A549 treated with CORT108297 at 1 μM for 4 hours (cell line): ENCODE measurements at places on chromosomes 5 and 9. TPM values are rescaled to one million over a fixed set of nuclear protein-coding genes. Genes with fewer than 3 reads are reported as not detected.

TMEFF1 gene
- 0.68 to 1.8 TPM (median 1.2 TPM) in 5 replicates for total RNA-seq

NR2F1 gene
- 3.8 to 5.7 TPM (median 4.7 TPM) in 5 replicates for total RNA-seq

MEGF9 gene
- total RNA-seq = 19.9 to 27.6 TPM (median 24.7 TPM) in 5 replicates

MLANA gene
- total RNA-seq = not detected in 5 replicates

SLC36A3 gene
- not detected in 5 replicates for total RNA-seq

PCDHGA10 gene
- 0.01 to 0.02 TPM (median 0.02 TPM) in 3 of 5 replicates, not detected in the others for total RNA-seq

SHOC1 gene
- total RNA-seq = not detected in 5 replicates

OBP2B gene
- not detected in 5 replicates for total RNA-seq

DRD1 gene
- 0.28 to 0.96 TPM (median 0.47 TPM) in 5 replicates for total RNA-seq

REEP2 gene
- 6.5 to 8.1 TPM (median 6.8 TPM) in 5 replicates for total RNA-seq

ACTBL2 gene
- 0.03 to 0.06 TPM (median 0.03 TPM) in 3 of 5 replicates, not detected in the others for total RNA-seq
